ENCODE measurements at places on chromosomes 11 and 22.

DNA sequence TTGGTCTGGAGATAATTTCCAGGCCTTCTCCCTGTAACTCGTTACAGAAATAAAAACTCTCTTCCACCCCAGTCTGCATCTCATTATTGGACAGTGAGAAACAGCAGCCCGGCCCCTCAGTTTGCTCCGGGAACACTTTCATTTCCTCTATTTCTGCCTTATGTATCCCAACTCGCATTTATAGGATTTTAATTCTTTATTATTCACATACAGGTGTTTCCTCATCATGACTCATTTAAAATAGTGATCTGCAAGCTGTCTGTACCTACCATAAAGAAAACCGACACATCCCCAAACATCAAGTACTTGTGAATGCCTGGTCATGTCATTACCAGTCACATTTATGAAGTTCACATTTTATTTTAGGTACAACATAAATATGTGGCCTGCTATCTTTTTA lies 42.8 kb downstream of the PIWIL3 start:
- no peak for DNase-seq

GRCh38 chr11:69352715-69353319 lies 58.9 kb downstream of the MYEOV start:
- peak; percentile 17 for DNase-seq

- no peak for DNase-seq
Measured at GRCh38 chr11:61800331-61801281, 7.9 kb downstream of the FEN1 start.

GRCh38 chr11:33857933-33858371 lies 33.9 kb downstream of the LMO2 start:
- DNase-seq, result peak; percentile 77

DNA sequence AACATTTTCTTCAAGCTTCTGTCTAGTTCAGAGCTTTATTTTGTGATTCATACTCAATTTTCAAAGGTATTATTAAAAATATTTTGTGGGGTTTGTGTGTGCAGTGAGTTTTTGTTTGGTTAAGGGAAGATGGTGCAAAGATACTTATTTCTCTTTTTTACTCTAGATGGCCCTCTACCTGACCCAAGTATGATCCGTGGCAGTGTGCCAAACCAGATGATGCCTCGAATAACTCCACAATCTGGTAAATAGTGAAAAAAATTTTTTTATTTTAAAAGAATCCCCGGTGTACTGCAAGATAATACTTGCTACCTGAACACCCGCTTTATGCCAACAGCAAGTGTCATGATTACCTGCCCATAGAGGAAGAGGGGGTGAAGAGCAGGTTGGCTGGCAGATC lies 54.2 kb downstream of the EP300 start:
- no peak for DNase-seq

DNA sequence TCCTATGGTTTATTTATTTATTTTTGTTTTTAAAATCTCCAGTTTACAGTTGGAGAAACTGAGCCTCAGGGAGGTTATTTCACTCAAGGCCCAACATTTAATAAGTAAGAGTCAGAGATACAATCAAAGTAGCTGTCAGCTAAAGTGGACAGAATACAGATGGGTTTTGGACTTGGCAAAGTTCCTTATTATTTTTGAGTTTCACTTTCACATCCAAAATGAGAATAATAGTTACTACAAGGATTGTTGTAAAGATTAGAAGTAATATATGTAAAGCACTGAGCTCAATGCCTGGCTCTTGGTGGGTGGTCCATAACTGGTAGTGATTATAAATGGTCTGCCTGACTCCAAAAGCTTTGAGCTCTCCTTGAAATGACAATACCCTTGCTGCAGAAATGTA lies 87.5 kb upstream of the SESN3 start:
- DNase-seq, result no peak

GRCh38 chr22:49197505-49197904 lies 630.2 kb downstream of the BRD1 start:
- peak; percentile 60 for DNase-seq

DNA sequence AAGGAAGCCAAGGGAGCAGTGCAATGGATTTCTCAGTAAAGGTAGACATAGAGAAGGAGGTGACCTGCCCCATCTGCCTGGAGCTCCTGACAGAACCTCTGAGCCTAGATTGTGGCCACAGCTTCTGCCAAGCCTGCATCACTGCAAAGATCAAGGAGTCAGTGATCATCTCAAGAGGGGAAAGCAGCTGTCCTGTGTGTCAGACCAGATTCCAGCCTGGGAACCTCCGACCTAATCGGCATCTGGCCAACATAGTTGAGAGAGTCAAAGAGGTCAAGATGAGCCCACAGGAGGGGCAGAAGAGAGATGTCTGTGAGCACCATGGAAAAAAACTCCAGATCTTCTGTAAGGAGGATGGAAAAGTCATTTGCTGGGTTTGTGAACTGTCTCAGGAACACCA lies 6.6 kb downstream of the TRIM22 start:
- DNase-seq, result no peak

DNA sequence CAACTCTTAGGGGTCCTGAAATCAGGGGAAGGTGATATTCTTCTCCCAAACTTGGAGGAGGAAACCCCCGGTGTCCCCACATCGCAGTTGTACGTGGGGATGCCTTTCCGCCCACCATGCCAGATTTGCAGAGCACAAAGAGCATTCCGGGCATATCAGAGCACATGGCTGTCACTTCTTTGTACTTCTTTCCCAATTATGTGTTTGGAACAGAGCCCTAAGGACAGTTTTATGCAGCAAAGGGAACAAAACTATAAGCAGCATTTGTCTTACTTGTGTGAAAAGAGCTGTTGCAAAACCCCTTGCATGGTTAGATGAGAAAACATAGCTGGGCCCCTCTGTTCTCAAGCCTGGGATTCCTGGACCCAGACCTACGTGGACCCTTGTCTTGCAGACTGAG lies 41.2 kb downstream of the NTM start:
- DNase-seq, result no peak

- no peak for DNase-seq
Measured at GRCh38 chr11:20511982-20512381, 87.4 kb upstream of the SLC6A5 start.

- DNase-seq, result no peak
Measured at GRCh38 chr22:44313385-44314006, 745 bp upstream of the SHISAL1 start.

DNA sequence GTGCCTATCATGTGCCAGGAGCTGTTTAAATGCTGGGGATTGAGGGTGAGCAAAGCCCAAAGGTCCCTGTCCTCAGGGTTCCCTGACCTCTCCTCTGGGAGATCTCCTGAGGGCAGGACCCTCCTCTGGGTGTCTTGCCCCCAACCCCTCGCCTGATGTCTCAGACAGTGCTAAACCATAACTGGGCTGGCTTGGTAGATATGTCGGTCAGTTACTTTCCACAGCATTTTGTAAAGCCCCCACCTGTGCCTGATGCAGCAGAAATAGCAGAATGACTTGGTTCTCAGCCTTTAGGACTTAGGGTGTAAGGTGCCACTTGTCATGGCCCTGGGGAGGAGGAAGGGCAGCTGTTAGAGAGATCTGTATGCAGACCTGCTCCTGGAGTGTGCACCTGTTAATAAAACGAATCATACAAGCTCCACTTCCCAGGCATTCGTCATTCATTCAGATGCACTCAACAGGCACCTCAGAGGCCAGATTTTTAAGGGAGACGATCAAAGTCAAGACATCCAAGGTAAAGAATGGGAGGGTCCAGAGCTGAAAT lies 88.1 kb downstream of the TP53I11 start:
- DNase-seq, result no peak

DNA sequence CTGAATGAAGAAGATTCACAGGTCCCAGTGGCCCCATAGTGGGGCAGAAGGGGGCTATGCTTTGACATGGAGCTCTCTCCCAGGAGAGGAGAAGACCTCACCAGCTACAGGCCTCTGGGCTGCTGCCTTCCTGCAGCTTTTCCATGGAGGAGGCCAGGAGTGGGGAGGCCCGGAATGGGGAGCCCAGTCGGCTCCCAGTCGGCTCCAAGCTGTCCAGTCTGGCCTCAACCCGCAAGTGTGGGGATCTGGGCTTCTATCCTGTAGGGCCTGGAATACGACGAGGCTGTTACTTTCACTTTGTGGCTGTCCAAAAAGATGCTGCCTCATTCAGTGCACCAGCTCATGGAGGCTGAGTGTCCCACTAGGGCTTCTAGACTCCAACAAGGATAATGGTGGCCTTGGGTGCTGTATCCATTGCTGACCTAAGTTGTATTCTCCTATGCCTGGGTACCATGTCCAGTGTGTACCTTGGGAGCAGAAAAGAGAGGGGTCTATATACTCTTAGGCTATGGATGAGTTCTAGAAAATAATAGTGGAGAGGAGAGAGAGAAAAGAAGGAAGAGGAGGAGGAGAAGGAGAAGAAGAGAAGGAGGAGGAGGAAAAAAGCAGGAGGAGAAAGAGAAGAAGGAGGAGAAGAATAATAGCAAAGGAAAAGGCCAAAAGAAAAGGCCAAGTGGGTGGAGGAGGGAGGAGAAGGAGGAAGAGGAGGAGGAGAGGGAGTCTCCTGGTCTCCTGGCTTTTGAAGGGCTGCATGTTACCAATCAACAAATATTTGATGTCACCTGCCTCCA lies 1.1 kb downstream of the MYO18B start:
- no peak for DNase-seq

GRCh38 chr11:70099578-70100279 lies 21.6 kb downstream of the ANO1 start:
- no peak for DNase-seq
